NCI-H69 (cell line): ENCODE measurements at places on chromosomes 6 and 20.

DNA sequence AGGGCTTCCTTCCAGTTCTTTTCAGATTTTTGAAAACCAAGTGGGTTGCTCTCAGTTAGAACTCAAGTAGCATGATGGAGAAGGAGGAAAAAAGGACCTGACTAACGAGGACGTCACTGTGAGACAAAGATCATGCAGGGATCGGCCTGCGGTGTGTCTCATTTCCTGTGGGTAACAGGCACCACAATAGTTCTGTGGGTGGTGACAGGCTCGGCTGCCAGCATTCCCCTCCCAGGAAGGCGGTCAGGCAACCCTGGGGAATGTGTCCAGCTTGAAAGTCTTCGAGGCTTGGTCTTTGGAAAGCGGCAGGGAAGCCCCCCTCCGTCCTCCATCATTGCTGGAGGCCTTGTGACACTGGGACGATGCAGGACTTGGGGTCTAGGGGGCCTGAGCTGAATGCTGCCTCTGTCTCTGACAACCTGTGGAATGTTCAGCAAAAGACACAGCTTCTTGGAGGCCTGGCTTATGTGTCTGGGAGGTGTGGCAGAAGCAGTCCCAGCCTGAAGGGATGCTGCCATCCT, 121.0 kb downstream of the BCAS1 start:
- no peak for DNase-seq

- peak; percentile 65 for DNase-seq
These were observed 541.5 kb downstream of the CD83 start for GRCh38 chr6:14658886-14659561.

GRCh38 chr6:117955684-117956256, 48.7 kb downstream of the SLC35F1 start:
- DNase-seq, result no peak

DNA sequence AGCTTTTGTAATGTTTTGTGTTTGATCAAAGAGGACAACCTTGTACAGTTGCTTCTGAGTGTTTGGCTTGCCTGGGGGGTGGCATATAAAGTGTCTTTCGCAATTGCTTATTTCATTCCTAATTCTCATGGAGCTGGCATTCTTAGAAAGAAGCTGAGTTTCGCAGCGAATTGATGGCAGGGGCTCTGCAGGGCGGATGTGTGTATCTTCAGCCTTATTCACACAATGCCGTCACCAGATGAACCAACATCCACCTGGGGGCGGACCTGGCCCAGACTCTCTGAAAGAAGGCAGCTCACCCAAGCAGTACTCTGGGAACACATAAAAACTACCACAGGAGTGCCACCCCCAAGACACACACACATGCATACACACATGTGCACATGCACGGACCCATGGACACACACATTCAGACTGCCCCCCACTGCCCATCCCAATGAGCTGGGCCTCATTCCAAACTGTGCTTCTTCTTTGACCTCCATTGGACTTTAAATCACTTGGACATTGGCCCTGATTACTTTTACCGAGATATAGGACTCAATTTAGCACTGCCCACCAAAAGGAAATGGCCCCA, 55.4 kb upstream of the FOXQ1 start:
- no peak for DNase-seq

- no peak for DNase-seq
These were observed 58.0 kb upstream of the CD93 start for GRCh38 chr20:23143986-23144690.

DNA sequence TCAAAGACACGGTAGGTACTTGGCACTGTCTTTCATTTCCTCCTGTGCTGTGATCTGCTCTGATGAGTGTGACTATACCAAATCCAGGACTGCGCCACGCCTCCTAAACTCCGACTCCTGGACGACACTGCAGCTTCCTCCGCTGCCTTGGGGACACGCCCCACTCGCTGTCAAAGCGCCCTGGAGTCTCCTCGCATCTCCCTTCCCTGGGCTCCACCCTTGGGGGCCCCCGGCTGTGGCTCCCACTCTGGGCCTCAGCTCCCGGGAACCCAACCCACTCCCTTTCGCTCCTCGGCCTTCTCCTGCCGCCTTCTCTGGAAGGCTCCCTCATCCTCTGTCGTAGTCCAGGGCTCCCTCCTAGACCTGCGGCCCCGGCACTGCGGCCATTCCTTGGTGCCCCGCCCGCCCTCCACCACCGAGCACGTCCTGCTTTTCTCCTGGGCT, 61.2 kb downstream of the RSPH3 start:
- DNase-seq, result peak; percentile 82

GRCh38 chr6:134168590-134169208, 116.3 kb upstream of the SLC2A12 start:
- DNase-seq, result no peak

GRCh38 chr6:37109714-37110499, 60.0 kb upstream of the PIM1 start:
- no peak for DNase-seq

GRCh38 chr20:63611646-63612045, 15.3 kb downstream of the GMEB2 start:
- DNase-seq, result no peak

DNA sequence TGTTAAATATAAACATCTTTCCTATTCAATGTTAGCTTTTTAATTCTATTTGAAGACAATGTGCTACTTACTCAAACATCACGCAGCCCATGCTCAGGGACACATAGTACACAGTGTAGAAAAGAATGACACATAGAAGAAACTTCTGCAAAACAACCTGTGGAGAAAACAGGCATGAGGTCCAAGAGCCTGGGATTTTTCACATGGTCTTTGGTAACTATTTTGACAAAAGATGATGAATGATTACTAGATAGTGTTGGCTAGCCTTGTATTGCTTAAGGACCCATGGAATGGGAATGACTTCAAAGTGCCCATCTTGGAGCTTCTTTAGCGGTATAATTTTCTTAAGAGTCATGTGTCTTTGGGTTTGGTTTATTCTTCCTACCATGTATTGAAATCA, 15.4 kb downstream of the TMEM244 start:
- DNase-seq, result no peak

GRCh38 chr6:68758559-68758958, 123.5 kb downstream of the ADGRB3 start:
- peak; percentile 52 for DNase-seq

- no peak for DNase-seq
These were observed 22.3 kb downstream of the ADTRP start for GRCh38 chr6:11756292-11756691.

GRCh38 chr6:85469276-85470022, 19.6 kb downstream of the NT5E start:
- DNase-seq, result peak; percentile 66

- DNase-seq, result peak; percentile 49
These were observed 4.6 kb upstream of the TXNDC5 start for GRCh38 chr6:7914991-7915789.

GRCh38 chr6:73043446-73043845, 181.8 kb downstream of the KHDC1L start:
- DNase-seq, result peak; percentile 34

- DNase-seq, result peak; percentile 49
These were observed 256.4 kb downstream of the GMPR start for GRCh38 chr6:16494793-16495192.

DNA sequence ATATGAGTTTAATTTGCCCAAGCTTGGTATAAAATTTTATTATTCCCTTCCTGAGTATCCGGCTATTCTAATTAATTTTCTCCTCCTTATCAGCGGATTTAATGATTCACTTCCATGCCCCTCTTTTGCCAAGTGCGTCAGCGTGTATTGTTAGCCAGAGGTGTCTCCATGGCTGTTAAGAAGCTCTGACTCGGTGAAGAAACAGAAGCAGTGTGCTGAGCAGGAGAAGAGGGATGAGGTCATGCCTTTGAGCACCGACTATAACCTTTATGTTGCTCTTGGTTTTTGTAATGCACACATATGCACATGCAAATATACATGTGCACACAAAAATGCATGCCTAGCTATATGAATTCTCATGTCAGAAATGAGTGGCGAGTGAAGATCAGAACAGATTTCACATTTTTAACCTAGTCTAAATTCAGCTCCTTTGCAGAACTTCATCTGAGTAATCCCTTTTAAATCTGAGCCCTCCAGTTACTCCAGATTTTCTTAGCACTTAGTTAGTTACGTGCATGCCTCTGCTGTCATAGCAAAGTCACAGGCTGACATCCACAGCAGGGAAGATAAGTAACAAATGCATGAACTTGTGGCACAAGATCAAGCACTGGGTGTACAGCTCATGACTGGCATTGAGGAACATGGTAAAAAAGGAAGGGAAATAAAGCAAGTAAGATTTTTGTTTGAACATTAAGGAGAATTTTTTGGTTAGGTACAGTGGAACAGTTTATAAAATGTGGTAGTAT, 24.3 kb downstream of the HTR1E start:
- DNase-seq, result no peak

DNA sequence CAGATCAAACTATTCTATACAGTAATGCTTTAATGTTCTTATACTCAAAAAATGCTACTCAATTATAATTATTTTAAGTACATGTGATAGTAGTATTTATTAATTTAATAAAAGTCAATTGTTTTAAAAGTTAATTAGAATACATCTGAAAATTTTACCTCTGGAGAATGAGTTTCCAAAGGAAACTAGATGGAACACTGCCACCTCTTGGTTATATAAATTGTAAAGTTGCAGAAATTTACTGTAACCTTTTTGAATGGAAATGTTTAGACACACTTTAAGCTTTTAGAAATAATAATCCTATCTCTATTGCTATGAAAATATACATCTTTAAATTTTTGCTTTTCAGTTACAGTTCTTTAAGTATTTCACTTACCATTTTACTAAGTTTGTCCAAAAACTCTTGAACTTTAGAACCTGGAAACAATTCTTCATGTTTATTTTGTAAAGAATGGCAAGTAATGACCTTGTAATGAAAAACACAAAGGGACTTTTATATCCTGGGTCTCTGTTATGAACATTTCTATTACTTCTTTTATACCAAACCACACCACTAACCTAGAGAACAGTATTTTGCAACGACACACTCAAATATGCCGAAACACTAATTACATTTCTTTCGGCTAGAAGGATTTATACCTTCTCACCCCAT, 10.9 kb upstream of the BMP5 start:
- DNase-seq, result peak; percentile 52

GRCh38 chr6:125910527-125910926, 46.0 kb upstream of the HINT3 start:
- DNase-seq, result no peak

DNA sequence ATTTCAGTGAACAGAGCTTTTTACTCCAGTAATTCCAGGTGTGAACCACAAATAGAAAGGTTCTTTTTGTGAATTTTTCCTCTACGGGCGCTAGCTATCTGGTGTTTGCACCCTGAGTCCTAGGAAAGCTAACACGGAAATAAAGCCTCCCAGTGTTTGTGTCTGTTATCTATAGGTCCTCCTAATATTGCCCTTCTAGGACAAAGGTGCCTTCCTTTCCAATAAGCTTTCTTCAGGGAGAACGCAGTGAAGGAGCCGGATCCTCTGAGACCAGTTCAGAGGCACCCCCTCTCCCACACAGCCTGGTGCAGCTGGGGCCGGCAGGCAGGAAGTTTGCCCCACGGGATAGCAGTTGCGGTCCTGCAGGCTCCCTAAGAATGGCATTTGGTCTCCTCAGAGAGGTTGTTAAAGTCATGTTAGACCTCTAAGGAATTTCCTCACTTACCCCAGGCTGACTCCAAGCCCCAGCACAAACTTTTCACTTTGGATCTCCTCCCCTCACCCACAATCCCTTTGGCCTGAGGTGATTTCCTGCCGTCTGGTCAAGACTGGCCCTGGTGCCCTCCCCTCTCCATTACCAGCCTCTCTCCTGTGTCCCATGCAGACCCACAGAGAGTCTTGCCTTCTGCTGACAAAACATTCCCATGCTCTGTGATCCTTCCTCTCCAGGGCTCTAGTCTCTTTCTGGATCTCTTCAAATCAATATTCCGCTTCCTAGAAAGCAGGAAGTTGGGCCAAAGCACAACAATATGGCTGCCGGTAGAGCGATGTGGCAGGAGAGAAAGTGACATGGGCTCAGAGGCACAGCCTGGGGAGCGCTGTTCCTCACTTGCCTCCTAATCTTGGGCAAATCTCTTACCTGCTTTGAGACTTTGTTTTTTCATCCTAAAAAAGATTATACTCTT, 126.0 kb downstream of the MOXD1 start:
- no peak for DNase-seq

DNA sequence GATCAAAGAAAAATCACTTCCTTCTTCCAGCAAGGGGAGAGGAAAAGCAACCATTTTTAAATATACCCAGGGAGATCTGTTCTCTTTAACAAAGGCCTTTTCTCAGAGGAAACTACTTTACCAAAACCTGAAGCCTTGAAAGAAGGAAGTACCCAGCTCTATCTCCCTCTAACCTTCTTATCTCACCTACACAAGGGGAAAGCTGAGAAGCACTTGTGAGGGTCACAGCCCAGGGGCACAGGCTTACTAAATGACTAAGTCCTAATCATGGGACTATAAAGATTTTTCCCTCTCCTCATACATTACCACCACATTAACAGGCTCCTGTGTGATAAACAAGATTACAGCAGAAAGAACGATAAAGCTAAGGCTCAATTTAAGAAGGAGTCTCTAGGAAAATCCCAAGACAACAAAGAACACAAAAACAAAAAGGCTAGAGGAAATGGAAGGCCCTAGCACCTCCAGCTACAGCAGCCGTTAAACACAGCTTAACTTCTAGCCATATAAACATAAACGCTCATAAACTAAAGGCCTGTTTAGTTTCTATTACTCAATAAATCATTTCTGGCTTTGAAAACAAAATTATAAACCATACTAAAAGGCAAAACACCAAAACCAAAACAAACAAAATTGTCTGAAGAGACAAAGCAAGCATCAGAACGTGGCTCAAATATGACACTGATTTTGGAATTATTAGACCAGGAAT, 284.9 kb upstream of the ECI2 start:
- DNase-seq, result no peak

GRCh38 chr6:154345811-154346210, 10.8 kb downstream of the IPCEF1 start:
- no peak for DNase-seq
